ENCODE measurements at places on chromosomes 5 and 9.

- DNase-seq, result no peak
These were observed 115.9 kb downstream of the PIK3R1 start for GRCh38 chr5:68331192-68332079.

- no peak for DNase-seq
These were observed 544 bp downstream of the FNBP1 start for GRCh38 chr9:130042406-130042884.

DNA sequence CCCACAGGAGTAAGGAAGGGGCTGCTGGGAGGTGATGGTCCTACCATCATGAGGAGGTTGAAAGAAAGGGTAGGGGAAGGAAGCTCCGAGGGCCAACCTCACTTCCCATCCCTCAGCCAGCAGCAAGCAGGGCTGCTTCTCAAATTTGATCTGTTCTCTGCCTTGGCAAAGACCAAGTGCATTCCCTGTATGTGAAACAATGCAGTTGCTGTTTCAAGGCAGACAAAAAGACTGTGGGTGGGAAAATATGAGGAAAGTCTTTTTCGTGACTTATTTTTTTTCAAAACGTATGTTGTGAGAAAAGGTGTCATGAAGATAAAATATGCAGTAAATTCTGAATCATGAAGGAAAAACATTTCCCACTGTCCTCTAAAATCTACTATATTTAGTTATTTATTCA is 165.9 kb downstream of the ARSB start:
- no peak for DNase-seq

GRCh38 chr5:10448754-10449360 is 7.2 kb downstream of the ROPN1L start:
- DNase-seq, result no peak

DNA sequence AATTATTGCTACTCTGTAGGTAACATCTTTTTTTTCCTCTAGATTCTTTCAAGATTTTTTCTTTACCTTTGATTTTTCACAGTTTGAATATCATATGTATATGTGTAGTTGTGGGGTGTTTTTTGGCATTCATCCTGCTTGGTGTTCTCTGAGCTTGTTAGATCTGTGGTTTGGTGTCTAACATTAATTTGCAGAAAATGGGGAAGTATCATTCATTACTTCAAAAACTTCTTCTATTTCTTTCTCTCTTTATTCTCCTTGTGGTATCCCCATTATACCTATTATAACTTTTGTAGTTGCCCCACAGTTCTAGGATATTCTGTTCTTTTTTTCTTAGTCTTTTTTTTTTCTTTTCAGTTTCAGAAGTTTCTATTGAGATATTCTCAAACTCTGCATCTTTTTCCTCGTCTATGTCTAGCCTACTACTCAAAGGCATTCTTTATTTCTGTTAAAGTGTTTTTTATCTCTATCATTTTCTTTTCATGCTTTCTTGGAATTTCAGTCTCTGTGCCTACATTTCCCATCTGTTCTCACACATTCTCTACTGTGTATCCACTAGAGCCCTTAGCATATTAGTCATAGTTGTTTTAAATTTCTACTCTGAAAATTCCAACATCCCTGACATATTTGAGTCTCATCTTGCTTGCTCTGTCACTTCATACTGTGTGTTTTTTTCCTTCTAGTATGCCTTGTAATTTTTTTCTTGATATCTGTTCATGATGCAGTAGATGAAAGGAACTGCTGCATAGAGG is 60.1 kb upstream of the GNA14 start:
- DNase-seq, result no peak

GRCh38 chr5:75729321-75729720 is 12.1 kb upstream of the POC5 start:
- DNase-seq, result no peak

GRCh38 chr5:179327021-179327735 is 18.1 kb downstream of the ADAMTS2 start:
- no peak for DNase-seq

GRCh38 chr9:83032065-83032625 is 30.8 kb downstream of the RASEF start:
- DNase-seq, result no peak

GRCh38 chr9:114289571-114290481 is 33.1 kb upstream of the ORM1 start:
- no peak for DNase-seq

DNA sequence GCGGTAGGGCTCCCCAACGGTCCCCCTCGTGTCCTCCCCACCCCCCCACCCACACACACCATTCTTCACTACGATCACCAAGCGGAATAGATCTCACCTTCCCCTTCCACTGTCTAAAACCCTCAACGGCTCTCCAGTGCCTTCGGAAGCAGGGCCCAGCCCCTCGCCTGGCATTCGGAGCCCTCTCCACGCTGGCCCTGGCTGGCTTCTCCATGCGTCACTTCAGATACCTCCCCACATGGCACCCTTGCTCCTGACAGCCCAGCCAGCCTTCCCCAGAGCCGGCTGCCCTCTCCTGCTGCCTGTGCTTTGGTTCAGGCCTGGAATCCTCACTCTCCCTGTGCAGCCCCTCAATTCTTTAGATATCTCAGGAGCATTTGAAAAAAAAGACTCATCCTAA is 126.6 kb downstream of the ZNF354C start:
- DNase-seq, result no peak

GRCh38 chr5:166507810-166508425 is 1783.5 kb upstream of the WWC1 start:
- DNase-seq, result no peak

DNA sequence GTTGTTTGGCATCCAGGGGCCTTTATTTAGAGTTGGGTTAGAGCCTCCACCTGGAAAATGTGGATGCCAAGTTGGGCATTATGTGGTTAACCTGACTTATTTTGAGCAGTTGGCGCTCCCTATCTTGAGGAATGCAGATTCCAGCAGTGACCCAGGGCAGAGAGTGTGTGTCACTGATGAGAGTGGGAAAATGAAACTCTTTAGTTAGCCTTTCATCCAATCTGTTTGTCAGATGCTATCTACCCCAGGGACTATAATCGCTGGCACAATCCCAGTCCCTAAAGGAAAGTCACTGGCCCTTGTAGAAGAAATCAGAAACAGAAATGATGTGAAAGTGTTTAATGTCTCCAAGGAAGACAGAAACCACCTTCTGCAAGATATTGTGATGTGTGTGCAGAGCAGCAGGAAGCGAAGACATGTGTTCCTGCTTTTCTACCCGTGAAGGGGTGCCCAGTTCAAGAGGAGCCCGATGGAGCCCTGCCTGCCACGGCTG is 10.2 kb upstream of the STING1 start:
- DNase-seq, result no peak

- no peak for DNase-seq
These were observed 417.9 kb downstream of the NFIB start for GRCh38 chr9:13896047-13896446.

GRCh38 chr9:129434187-129434586 is 186.7 kb downstream of the C9orf50 start:
- DNase-seq, result no peak

GRCh38 chr5:33800241-33800950 is 91.4 kb downstream of the ADAMTS12 start:
- DNase-seq, result no peak

DNA sequence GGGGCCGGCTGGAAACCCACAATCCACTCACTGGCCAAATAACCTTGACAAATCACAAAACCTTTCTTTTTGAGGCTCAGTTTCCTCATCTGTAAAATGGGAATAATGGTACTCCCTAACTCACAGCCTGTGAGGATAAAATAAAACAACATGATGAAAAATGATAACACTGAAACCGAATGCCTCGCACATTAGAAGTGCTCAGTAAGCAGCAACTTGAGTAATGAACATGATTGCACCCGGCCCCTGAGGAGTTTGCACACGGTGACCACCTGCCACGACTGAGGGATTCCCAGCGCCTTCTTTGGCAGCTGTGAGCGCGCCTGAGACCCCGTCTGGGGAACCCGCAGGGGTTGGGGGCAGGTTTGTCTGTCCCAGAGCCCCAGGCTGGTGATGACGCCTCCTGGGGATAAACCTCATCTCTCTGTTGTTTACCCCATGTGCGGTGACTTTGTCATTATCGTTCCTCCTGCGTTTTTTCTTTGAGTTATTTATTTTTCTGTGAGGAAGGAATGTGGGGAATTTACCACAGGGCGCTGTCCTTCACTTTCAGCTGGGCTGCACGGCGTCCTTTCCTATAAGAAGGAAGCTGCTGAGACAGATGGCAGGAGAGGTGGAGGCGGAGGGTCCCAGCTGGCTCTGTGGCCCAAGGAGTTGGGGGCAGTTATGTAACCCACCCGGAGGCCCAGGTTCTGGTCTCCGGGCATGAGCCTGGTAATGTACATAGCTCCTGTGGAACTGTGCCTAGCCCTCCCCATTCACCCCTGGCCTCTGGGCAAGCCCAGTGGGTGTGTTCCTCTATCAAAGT is 3.0 kb upstream of the SYNPO start:
- no peak for DNase-seq

- no peak for DNase-seq
These were observed at the start of gene PCDHGA8 for GRCh38 chr5:141392429-141393198. Gene PCDHGA8, plus strand, starts transcription at chr5:141392633. Its CDS starts 181 bp downstream, at chr5:141392814.

- DNase-seq, result no peak
These were observed 171.5 kb downstream of the EFNA5 start for GRCh38 chr5:107499237-107499636.

DNA sequence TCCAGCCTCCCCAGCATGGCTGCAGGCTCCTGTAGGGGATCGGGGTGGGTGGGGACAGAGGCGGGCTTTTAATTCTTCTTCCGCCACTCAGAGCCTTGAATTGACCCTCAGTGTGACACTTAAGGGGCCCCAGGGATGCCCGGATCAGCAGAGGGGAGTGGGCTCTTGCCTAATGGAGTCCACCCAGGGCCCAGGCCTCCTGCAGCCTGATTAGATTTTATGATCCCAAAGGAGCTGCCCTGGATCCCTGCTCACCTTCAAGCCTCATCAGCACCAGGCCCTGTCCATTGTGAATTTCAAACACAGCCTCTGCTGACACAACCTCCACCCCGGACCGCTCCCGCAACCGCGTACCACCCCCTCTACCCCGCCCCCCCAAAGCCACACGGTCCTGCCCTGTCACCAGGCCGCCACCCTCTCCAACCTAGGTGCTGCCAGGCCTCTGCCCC is 214.1 kb upstream of the IER5L start:
- no peak for DNase-seq

- no peak for DNase-seq
These were observed 4.7 kb downstream of the IFNA8 start for GRCh38 chr9:21413624-21414023.

DNA sequence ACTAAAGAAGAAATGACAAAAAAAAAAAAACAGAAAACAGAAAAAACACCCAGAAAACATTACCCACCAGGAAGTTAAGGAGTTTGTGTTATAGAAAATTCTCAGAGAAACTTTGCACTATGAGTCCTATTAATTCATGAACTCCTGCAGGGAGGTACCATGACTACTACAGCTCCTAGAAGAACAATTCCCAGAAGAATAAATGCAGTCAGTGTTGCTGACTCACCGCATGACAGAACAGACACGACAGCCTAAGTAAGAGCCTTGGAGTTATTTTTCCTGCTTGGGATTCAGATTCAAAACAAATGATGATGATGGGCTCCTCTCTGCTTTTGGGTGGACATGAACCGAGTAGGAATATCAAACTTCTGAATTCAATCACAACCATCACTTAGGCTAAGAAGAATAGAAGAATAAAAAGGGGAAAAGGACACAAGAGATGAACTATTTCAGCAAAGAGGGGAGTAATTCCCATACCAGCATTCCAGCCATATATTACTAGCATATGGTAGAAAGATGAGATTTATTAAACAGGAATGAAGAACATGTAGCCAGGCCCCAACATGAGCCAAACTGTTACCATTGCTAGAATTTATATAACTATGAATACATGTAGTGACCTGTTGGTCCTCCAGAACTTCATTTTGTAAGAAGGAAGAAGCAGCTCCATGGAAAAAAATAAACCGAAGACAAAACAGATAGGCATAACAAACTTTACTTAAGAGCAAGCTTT is 209.6 kb upstream of the PDE4D start:
- no peak for DNase-seq

DNA sequence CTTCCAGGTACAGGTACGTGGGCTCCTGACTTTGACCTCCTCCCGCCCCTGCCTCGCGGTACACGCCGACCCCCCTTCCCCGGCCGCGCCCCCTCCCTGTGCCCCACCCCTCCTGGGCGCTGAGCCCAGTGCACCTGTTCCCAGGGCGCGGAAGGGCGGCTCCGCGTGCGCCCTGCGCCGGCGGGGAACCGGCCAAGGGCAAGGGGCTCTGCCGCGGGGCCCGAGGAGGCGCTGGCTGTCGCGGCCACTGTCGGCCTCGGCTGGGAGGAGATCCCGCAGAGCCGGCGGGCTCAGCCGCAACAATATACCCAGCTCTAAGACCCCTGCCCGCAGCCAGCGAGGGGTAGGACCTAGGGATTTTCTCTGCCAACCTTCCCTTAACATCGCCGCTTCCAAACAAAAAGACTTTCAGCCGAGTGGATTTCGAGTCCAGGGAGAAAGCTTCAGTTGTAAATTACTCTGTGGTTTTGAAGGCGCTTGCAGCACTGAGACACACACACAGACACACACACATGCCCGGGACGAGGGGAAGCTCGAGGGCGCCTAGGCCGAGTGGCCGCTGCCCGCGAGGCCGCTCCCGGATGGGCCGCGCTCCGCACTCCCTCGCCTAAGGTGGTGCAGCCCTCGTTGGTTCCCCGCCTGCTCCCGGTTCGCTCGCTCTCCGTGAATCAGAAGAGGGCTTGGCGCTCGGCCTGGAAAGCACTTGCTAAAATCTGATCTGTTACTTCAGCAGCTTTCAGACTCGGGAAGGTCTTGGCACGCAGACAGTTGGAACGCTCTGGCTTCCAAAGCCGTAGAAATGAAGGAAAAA is 1.2 kb downstream of the FGF18 start:
- DNase-seq, result no peak

DNA sequence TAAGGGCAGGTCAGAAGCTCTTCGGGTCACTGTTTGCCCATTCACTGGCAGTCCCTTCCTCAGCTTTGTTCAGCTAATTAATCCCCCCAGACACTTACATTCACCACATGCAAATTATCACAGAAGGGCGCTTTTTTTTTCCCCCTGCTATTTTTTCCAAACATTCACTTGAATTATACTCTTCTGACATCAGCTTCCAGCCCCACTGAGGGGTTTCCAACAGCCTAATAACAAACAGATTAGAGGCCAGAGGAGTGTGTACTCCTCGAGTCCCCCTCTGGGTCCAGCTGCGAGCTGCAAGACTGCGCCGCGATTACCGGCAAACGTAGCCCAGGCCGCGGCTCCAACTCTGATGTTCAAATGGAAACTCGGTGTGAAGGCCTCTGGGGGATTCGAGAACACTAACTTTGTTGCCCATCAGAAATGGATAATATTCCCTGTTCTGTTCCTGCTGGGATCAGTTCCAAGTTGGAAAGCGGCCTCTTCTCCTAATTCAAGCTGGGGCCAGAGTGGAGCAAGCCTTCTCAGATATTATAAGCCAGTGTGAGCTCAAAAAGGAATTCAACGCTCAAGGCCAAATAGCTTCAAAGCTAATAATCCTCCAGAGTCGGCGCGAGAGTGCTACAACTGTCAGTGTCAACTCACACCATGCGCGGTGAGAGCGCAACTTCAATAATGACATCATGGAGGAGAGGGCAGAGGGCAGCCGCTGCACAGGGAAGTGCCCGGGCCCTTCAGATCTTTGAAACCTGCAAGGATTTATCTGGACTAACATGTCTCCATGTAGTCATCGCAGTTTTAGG is 560.8 kb downstream of the BNC2 start:
- no peak for DNase-seq

GRCh38 chr5:152688561-152689249 is 283.6 kb upstream of the NMUR2 start:
- DNase-seq, result no peak

All from stimulated activated CD8-positive, alpha-beta memory T cell treated with anti-CD3 and anti-CD28 coated beads, Interleukin-15, amount 100 ng/mL, for 24 hours (primary cell).